ENCODE measurements at places on chromosomes 6 and 20.
A peak's percentile ranks its signal among the peaks of the same experiment; 100 is the strongest.

DNA sequence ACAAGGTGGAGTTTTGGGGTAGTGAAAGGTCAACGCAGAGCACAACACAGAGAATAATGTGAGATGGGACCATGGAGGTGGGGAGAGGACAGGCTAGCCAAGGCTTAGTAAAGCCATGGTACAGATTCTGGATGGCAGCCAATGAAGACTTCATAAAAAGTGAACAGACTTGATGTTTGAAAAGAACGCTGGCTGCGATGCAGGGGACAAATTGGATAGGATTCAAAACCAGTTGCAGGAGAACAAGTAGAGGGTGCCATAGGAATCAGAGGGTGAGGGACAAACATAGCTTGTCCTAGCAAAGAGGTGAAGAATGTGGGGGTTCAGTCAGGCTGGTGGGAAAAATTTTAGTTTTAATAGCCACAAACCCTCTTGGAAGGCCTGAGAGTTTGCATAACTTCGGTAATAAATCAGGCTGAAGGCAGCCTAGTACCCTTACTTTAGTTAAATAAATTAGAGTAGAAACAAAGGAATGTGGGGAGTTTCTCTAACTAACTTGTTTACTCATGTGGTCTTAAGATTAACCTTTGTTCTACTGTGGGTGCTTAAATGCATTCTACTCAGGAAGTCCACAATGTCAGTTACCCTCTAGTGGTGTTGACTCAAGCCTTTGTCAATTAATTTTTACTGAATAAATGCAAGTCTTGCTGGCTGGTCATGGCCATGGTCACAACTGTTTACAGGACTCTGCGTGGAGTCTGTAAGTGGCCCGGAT lies 216.4 kb downstream of the C6orf118 start:
- no peak for DNase-seq

DNA sequence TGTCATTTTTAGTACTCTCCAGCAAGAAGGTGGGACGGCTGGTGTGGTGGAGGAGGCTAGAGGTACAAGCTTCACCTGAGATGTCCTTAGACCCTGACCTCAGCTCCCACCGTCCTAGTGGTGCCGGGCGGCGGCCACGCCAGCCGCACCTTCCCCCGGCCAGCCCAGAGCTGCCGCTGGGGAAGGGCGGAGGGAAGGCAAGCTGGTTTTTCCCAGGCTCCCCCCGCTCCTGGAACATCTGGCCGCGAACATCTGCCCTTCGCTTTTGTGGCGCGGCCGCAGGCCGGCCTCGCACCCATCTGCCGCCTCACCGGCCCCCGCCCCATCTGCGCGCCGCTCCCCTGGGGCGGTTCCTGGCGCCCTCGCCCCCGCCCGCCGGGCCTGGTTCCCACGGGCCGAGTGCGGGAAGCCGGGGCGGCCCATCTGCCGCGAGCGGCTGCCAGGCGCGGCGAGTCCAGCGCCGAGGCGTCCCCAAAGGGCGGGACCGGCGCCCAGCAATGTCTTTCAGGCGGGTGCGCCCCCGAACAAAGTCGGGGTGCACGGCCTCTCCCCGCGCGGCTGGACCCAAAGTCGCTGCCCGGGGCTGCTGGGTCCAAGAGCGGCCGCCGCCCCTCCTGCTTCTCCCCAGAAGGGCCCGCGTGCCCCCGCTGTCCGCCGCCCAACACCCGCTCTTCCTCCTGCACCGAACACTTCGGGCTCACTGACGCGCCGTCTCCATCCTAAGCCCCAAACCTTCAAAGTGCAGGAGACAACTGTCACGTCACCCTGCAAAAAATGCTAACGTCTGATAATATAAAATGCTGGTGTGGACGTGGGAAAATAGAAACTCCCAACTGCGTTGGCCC lies 17.3 kb upstream of the ID1 start:
- DNase-seq, result peak; percentile 73

DNA sequence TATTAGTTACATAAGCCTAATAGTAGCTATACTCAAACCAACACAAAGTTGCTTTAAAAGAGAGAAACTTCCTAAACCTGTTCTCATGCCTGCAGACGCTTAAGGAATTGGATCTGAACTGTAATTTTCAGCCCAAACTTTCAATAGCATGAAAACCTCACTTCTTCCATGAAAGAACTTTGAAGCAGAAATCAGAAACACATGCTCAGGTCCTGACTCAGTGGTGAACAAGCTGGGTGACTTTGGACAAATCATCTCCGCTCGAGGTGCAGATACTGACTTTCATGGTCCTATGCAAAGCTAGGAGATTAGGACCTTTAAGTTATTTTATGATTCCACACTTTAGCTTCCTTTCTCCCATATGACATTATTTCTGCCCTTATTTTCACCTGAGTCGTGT lies 36.5 kb downstream of the NOX3 start:
- DNase-seq, result no peak

DNA sequence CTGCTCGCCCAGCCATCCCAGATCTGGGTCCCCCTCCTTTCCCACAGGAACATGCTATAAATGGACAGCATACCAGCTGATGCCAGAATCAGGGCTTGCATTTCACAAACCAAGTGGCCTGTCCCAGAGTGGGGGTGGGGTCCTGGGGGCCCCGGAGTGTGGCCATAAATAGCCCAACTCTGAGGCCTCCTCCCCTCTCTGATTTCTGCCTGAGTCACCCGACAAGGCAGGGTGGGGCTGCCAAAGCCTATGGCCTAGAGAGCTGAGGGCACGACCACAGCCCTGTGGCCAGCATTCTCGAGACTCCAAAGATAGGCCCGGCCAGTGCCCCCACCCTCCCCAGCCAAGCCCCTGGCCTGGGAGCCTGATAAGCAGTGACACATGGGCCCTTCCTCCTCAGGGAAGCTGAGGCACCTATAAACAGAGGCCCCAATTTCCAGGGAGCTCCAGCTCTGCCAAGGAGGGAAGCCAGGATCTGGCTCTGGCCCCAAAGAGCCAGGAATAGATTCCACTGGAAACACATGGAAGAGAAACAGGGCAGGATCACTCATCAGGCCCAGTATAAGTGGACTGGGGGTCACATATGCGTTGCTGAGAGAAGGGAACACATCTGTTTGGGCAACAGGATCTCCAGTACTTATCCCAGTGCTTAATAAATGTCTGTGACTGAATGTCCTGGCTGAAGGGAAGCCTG lies 20.3 kb downstream of the SNTA1 start:
- DNase-seq, result no peak

- no peak for DNase-seq
Measured at GRCh38 chr6:151098166-151098565, 141.6 kb upstream of the AKAP12 start.

DNA sequence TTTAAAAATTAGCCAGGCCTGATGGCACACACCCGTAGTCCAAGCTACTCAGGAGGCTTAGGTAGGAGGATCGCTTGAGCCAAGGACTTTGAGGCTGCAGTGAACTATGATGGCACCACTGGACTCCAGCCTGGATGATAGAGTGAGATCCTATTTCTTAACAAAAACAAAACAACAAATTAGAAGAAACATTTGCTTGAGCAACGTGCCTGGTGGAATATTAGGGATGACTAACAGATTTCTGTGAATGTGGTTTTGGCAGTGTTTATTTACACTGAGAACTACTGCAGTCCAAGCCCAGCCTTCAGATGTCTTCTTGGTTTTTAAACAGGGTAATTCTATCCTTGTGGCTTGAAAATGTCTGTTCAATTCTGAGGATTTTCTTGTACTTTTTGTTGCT lies 9.2 kb downstream of the PPP1R3G start:
- DNase-seq, result no peak

- DNase-seq, result no peak
Measured at GRCh38 chr6:41457303-41457670, 88.9 kb upstream of the FOXP4 start.

DNA sequence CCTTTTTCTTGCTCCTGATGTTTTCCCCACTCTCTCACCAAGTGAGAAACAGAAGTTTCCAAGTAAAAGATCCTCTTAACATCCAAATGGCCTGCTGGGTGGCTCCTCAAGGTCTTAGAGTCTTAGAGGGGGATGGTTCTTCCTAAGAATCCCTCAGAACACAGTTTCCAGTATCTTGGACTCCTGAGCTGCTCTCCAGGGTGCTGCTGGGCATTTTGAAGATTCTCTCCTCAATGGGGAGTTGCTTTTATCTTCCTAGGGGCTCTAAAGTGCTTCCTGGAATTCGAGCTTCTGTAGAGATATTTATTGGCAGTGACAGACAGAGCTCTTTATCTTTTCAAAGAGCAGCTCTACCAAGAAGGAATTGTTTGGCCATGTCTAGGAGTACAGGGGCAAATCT lies 70.8 kb upstream of the SLC35B3 start:
- DNase-seq, result no peak

DNA sequence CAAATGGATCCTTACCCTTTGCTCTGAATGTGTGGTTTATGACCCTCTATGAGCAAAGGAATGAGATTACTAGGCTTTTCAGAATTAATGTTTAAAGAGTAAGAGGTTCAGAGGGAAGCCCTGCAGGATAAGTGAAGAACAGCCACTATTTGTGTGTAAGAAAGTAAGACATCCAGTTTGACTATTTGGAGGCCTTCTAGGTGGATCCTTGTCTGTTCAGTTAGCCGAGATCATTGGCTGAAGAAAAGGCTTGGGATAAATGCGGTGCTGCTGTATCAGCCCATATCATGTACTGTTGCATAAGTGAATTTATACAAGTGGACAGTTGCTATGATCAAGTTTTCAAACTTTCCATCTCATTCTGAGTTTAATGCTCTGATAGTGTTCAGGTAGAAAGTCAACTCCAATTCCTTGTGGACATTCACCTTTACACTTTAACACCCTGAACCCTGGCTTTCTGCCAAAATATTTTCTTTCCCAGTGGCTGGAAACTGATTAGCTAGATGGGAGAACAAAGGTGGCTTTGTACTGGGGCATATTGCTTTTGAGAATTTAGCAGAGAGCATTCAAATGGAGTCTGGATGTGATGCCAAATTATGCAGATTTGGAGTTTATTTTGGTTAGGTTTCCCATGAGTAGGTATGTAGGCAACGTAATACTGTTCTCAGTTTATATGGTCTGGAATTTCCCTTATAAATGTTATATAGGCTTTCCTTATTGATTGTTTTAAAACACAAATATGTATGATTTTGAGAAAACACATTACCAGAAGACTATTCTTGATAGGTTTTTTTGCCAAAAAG lies 15.0 kb downstream of the PARD6B start:
- DNase-seq, result no peak

DNA sequence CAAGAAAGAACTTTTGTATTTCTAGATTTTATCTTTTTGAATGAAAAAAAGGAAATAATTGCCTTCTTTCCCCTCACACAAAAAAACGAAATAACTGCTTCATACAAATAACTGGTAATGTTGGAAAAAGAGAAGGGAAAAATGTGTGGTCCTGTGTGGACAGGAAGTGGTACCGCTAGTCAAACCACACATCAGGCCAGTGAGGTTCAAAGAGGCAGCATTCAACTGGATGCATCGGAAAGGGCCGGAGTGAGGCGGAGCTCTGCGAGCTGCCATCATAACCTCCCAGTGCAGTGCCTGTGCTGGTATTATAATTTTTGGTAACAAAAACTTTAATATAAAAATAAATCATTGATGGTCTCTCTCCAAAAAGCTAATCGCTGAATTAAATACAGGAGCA lies 111.2 kb downstream of the IRF4 start:
- no peak for DNase-seq

GRCh38 chr6:111646942-111647341 lies 41.3 kb upstream of the TRAF3IP2 start:
- DNase-seq, result no peak

DNA sequence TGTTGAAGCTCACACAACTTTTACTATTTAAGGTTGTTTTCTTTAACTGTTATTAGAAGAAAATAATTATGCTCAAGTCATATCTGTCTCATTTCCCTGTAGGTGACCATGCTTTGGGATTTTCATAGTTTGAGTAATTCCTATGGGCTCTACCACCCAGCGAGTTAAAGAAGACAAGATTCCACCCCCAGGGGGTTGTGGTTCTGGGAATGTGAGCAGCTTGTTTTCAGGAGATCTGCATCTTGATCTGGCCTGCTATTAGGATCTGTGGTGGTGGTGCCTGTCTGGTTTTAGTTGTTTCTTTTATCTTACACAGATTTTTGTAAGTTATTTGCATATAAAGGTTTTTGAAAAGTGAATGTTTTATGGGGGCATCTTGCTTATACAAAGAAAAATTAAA lies 20.2 kb upstream of the REV3L start:
- DNase-seq, result no peak

GRCh38 chr20:3777716-3778629 lies 3.3 kb downstream of the SPEF1 start:
- DNase-seq, result peak; percentile 77

DNA sequence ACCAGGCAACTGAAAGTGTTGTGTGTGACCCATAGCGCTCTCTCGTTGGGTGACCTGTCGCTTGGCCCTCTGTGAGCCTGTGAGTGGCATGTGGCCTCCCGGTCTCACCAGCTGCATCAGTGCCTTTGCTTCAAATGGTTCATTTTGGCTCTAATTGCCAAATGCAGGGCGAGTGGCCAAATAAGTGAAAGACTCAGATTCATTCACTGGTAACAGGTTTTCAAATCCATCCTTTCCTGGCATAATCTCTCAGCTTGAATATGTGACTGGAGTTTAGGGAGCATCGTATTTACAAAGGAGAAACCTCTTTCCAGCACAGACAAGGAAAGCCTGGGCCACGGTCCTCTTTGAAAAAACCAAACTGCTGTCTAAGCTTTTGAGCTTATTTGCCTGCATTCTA lies 321.6 kb upstream of the QKI start:
- DNase-seq, result no peak

GRCh38 chr6:46932526-46933319 lies 11.0 kb upstream of the ADGRF5 start:
- no peak for DNase-seq

GRCh38 chr6:47376930-47377329 lies 67.2 kb upstream of the TNFRSF21 start:
- no peak for DNase-seq

DNA sequence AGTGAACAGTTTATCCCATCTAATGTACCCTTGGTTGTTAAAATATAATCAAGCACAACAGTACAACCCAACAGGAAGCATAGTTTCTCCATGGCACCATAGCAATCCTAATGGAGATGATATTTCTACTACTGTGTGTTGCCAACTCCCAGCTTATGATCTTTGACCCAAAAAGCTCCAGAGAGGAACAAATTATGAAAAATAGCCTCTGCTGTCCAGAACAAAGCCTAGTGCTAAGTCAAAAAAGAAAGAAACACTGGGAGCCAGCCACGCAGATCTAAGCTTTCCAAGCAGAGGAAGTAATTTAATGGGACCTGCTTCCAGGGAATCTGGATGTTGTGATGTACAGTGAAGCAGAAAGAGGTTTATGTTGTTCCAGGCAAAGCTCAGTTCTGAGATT lies 52.2 kb upstream of the TASP1 start:
- no peak for DNase-seq

GRCh38 chr20:57621421-57622200 lies 1.4 kb upstream of the ZBP1 start:
- no peak for DNase-seq

Measured in GM13976 (cell line).